ENCODE measurements at places on chromosomes 7 and 10.

- no peak overlapping the region for H3K27ac ChIP-seq
- peaks cover 37% of the 10 kb centered on the region for H3K36me3 ChIP-seq
- peaks cover 81% of the 10 kb centered on the region for H3K4me1 ChIP-seq
- no peaks in the 10 kb centered on the region for H3K27me3 ChIP-seq
Measured at GRCh38 chr10:104332243-104333031, 5.8 kb downstream of the ITPRIP start.

DNA sequence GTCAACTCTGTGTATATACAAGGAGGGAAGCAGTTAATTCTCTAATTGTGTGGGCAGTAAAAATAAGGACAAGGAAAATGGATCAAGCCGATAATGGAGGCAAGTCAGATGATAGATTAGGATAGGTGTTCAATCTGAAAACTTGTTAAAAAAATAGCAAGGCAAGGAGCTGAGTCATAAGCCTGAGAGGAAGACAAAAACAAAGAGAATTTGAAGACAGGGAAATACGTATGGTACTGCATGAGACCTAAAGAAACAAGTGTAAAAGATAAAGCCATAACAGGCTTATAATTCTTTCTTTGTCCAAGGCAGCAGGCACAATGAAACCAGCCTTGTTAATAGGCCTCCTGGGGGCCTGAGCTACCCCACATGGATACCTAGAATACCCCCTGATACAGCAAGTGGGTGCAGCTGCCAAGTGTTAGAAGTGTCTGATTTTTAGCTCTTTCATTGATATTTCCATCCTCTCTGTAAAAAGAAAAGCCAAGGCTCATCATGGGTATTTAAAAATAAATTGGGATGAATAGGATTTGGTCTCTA, 1570.6 kb upstream of the LRRTM3 start:
- no peaks in the 10 kb centered on the region for H3K4me1 ChIP-seq
- no peak overlapping the region for H3K27ac ChIP-seq
- H3K36me3 ChIP-seq = no peaks in the 10 kb centered on the region
- H3K27me3 ChIP-seq = no peaks in the 10 kb centered on the region
- no peak for DNase-seq
- no peak overlapping the region for H3K4me3 ChIP-seq

- H3K27ac ChIP-seq = peak overlapping the region; percentile 79
- H3K4me3 ChIP-seq = peak overlapping the region; percentile 89
- no peaks in the 10 kb centered on the region for H3K27me3 ChIP-seq
Measured at GRCh38 chr7:143289421-143289820, 1.3 kb downstream of the CASP2 start.

GRCh38 chr10:88069338-88069737, 205.9 kb downstream of the PTEN start:
- H3K27me3 ChIP-seq = peaks cover 11% of the 10 kb centered on the region
- H3K4me3 ChIP-seq = no peak overlapping the region
- DNase-seq = no peak
- H3K27ac ChIP-seq = no peak overlapping the region
- H3K4me1 ChIP-seq = peaks cover 36% of the 10 kb centered on the region

Measured in activated CD4-positive, alpha-beta memory T cell treated with anti-CD3 and anti-CD28 coated beads, Interleukin-2, amount 10 ng/mL, durations not matched to agents 7 days and 5 days (primary cell).